ENCODE measurements at places on chromosomes 2 and 18. TPM values are rescaled to one million over a fixed set of nuclear protein-coding genes. Genes with fewer than 3 reads are reported as not detected.

Gene DYSF
- total RNA-seq, result 0.70 TPM

Gene COL4A3
- total RNA-seq, result not detected

Gene PAX8
- total RNA-seq, result 2.0 TPM

Gene SCN3A
- not detected for total RNA-seq

Gene MOCOS
- total RNA-seq, result 3.2 TPM

Gene KCNG2
- 2.2 TPM for total RNA-seq

Gene KIF1A
- under 0.01 TPM for total RNA-seq

Gene PAIP2B
- 1.9 TPM for total RNA-seq

Gene LYPD6
- total RNA-seq, result 2.7 TPM

Measured in pericardium fibroblast (primary cell).